ENCODE measurements at places on chromosomes 4 and X.

GRCh38 chr4:6824772-6825402, 42.4 kb downstream of the KIAA0232 start:
- DNase-seq: no peak

- DNase-seq: no peak
Measured at GRCh38 chrX:41043196-41043595, 42.0 kb upstream of the USP9X start.

- no peak for DNase-seq
Measured at GRCh38 chrX:16897445-16897844, 27.3 kb upstream of the RBBP7 start.

DNA sequence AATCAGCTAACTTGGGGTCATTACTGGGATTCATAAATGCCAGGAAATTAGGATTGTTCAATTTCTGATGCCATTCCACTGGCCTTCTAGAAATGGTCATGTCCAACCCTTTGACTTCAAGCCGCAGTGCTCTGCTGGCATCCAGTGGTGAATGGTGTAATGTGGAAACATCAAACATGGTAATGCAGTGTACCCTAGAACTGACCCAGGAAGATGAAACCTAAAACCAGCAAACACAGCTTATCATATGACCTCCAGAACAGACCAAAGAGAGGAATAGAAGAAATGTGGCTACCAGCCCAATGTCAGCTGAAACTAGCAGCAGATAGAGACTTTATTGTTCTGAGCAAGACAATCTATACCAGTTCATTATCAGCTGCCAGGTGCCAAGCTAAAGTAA, 13.8 kb downstream of the CXCL13 start:
- no peak for DNase-seq

Measured in T-helper 22 cell (primary cell).